ENCODE measurements at places on chromosomes 1 and 21. TPM values are rescaled to one million over a fixed set of nuclear protein-coding genes. Genes with fewer than 3 reads are reported as not detected.

Gene MYCL
- 1.6 TPM for total RNA-seq

Gene WDR64
- total RNA-seq: not detected

Gene SFT2D2
- 19.9 TPM for total RNA-seq

Gene NR0B2
- total RNA-seq: 0.10 TPM

Gene FAM72B
- 5.5 TPM for total RNA-seq

Gene PMF1
- total RNA-seq: 55.3 TPM

All from A549 treated with dexamethasone at 1 μM for 4 hours (cell line).